ENCODE measurements at places on chromosomes 2 and 18.

DNA sequence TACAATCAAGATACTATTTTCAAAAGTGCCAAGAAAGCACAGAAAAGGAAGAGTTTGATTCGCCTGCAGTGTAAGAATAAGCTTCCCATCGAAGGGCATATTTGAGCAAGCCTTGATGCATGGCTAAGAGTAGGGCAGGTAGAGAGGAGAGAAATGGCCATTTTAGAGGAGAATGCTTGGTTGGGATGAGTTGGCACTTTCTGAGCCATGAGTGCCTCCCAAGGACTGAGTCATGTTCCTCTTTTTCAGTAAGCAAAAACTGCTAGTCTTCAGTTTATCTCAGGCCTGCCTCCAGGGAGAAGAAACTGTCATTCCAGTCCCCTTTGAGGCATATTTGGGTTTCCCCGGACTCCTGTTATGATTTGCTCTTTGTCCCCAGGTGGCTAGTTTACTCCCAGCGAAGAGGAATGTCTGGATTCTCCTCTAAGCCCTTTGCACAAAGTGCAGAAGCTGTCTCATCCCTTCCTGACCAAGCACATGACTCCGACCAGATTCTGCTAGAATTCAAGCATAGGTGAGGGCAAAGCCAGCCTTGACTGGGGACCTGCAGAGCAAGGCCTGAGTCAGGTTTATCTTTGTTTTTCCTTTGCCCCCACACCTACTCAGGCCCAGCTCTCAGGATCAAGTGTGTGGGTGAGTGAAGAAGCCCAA lies 115.2 kb downstream of the TTC32 start:
- no peak for DNase-seq

- no peak for DNase-seq
Measured at GRCh38 chr2:185128346-185128745, 530.0 kb downstream of the ZNF804A start.

DNA sequence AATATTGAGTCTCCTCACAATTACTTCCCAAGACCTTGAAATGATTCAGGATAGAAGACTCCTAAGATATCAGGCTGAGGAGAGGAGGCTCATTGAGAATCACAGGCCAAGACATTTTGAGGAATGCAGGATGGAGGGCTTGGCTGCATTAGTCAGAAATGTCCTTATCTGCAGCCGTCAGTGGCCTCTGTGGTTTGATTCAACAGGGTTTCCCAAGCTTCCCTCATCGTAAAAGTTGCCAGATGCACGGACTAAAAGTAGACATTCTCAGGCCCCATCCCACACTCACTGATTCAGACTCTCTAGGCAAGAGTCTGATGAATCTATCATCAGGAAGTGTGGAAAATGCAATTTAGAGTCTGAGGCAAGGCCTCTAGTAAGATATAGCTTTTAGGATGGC lies 34.0 kb upstream of the TMEM178A start:
- DNase-seq = no peak

DNA sequence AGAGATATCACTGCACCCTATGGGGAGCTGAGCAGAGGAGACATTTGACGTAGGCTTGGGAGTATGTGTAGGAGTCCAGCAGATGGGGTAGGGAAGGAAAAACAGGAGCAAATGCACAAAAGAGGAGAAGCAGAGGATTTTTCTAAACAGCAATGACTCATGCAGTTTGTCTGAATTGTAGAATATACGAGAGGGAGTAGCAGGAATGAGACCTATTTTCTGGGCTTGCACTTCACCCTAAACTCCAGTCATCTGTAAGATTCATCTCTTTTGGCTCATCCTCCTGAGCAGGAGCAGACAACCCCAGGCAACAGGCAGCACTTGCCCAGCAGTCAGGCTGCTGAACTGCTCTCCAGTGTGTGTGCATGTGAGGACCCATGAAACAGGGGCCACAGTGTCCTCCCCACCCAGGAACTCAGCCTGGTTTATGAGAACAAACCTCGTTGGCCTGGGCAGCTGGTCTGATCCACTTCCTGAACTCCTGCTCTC lies 100.2 kb upstream of the CDC42EP3 start:
- no peak for DNase-seq

- no peak for DNase-seq
Measured at GRCh38 chr2:71615767-71616730, 162.7 kb downstream of the DYSF start.

DNA sequence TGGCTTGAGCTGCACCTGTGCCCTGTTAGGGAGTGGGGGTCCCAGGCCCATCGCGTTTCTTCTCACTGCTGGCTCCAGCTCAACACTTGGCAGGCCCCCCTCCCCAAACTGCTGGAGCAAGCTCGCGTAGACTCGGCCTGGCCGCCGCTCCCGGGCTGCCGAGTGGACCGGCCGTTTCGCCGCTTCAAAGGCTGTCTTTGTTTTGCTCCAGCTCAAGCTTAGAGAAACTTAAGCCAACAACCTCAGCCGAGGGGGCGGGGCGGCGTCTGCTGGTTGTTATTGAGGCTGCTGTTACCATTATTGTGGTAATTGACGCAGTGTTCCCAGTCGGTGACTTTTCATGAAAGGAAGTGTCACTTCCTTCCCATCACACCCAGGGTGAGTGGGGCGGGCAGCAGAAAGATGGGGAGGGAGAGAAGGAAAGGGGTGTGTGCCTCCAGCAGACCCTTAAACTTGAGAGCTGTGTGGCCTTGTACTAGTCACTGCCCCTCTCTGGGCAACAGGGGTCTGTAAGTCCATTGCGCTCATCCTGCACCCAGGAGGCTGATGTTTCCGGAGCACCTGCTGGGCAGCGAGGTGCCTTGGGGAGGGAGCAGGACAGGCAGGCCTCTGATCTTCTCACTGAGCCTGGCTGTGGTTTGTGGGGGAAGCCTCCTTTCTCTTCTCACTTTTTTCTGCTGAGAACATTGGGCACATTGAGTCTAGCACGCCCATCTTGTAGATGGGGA lies 2.1 kb downstream of the ARID5A start:
- DNase-seq = peak; percentile 60

GRCh38 chr18:54679318-54680149 lies 88.5 kb downstream of the DYNAP start:
- DNase-seq = peak; percentile 2

GRCh38 chr2:101794141-101794540 lies 96.6 kb downstream of the MAP4K4 start:
- no peak for DNase-seq

- DNase-seq = no peak
Measured at GRCh38 chr2:160360089-160360757, 133.4 kb downstream of the RBMS1 start.

- no peak for DNase-seq
Measured at GRCh38 chr2:32189011-32189410, 23.3 kb downstream of the SLC30A6 start.

DNA sequence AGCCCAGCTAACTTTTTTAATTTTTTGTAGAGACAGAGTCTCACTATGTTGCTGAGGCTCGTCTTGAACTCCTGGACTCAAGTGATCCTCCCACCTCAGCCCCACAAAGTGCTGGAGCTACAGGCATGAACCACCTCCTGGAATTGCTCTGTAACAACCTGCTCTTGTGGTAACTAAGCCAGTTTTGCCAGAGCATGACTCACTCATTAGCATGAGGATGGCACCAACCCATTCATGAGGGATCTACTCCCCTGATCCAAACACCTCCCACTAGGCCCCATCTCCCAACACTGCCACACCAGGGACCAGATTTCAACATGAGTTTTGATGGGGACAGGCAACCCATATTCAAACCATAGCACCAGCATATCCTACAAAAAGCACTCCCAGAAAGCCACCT lies 348.9 kb upstream of the RAB12 start:
- DNase-seq = no peak

DNA sequence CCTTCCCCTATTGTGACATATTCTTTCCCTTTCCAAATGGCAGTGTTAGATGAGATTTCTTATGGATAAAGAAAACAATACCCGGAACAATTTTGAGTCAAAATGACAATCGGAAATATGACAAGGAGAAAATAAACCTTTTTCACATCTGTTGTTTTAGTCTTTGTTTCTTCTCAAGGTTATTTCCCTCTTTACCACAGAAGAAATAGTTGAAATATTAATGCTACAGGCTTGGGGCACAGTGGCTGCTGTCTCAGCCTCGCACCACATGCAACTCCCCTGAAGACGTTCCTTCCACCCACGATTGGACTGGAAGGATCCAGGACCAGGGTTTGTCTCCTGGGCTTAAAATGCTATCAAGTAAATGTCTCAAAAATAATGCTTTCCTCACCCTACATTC lies 77.6 kb downstream of the FHOD3 start:
- DNase-seq = no peak

DNA sequence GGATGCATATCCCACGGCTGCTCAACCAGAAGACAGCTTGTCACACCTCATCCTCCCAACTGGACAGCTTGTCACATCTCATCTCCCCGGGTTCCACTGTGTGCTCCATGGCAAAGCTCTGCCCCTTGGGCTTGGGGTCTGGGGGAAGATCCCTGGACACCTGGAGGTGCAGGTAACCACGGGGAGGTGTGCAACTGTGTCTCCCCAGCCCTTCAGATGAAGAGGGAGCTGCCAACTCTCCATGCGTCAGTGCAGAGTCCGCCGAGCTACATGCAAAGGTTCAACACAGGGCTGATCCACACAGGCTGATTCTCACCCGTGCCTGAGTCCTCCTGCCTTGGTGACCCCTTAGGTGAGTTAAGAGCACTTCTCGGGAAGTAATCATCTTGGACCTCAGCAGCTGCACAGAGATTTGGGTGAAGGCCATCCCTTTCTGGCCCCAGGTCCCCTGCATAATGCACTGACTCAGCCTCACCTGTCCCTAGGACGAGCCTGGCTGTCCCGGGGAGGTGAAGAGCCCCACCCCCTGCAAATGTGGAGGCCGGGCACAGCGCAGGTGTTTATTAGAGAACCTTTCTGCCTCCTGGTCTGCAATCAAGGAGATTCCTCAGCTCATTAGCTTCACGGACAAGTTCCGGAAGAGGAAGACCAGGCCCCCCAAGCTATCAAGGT lies 157.9 kb downstream of the PXDN start:
- DNase-seq = no peak

DNA sequence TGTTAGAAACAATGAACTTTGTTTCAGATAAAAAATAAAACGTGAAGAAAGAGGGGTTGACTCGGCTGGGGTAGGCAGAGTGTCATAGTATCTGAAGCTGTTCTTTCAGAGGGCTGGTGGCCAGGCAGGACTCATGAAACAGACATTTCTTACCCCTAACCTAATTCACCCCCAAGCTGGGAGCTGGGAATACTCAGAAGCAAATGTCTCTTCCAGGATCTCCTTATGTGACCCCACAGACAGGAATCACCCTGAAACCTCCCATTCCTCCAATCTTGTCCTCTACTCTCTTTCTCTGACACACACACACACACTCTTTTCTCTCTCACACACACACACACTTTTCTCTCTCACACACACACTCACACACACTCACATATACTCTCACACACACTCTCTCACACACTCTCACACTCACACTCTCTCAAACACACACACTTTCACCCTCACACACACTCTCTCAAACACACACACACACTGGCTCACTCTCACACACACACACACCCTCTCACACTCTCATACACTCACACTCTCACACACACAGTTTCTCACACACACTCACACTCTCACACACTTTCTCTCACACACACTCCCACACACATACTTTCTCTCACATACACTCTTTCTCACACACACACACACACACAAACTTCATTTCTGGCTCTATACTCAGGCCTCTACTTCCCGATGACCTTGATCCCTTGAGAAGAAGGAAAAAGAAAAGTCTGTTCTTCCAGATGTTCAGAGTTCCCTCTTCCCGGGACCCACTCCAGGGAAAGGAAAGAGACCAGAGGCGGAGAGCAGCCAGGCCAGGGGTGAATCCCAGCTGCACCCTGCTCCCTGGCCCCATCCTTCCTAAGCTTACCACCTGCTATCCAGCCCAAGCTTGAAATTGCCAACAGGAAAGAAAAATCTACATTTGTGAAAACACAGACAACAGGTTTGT lies 167.7 kb downstream of the TXNL1 start:
- DNase-seq = no peak
